ENCODE measurements at places on chromosomes 2 and 18. TPM values are rescaled to one million over a fixed set of nuclear protein-coding genes. Genes with fewer than 3 reads are reported as not detected.

The FHOD3 gene
- 2.1 TPM for polyA plus RNA-seq

The CYS1 gene
- 2.4 TPM for polyA plus RNA-seq

The COBLL1 gene
- polyA plus RNA-seq: 35.6 TPM

The ALPI gene
- not detected for polyA plus RNA-seq

The SIGLEC15 gene
- polyA plus RNA-seq: 0.76 TPM

The PFN4 gene
- polyA plus RNA-seq: 0.56 TPM

The FRZB gene
- polyA plus RNA-seq: 5.0 TPM

Measured in stomach (tissue), 19 donors.